ENCODE measurements at places on chromosomes 7 and 10.

GRCh38 chr10:1762076-1762475 lies 24.8 kb upstream of the ADARB2 start:
- DNase-seq, result no peak

DNA sequence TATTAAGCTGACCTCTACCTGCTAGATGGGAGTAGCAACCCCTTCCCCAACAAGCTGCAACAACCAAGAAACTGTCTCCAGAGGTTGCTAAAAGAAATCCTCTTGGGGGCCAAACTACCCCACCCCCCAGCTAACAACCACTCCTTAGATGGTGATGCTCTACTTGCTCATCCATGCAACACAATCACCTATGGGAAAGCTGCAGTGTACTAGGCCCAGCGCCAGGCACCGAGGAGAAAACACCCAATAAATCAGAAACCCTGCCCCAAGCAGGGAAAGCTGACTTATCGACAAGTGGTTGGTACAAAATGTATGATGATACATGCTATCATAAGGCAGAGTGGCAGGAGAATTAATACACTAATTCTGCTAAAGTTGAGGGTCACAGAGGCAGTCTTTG lies 17.3 kb downstream of the SLC25A13 start:
- no peak for DNase-seq

DNA sequence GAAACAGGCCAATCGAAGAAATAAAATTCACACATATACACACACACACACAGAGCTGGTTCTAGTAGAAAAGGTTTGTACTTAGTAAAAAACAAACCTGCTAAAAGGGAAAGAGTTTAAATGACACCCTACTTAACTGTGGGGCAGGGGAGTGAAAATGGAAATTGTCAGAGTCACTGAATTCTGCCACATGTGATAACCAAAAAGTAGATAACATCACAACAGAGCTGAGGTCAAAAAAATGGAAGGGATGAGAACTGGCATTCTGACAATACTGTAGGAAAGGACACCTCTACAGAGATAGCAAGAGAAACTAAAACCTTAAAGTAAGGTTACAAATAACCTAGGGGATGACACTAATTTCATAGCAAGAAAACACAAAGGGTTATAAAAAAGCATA lies 74.6 kb downstream of the CACUL1 start:
- no peak for DNase-seq

GRCh38 chr10:110629680-110630191 lies 14.4 kb upstream of the RBM20 start:
- no peak for DNase-seq

GRCh38 chr10:32347363-32348022 lies 535 bp upstream of the EPC1 start:
- no peak for DNase-seq

DNA sequence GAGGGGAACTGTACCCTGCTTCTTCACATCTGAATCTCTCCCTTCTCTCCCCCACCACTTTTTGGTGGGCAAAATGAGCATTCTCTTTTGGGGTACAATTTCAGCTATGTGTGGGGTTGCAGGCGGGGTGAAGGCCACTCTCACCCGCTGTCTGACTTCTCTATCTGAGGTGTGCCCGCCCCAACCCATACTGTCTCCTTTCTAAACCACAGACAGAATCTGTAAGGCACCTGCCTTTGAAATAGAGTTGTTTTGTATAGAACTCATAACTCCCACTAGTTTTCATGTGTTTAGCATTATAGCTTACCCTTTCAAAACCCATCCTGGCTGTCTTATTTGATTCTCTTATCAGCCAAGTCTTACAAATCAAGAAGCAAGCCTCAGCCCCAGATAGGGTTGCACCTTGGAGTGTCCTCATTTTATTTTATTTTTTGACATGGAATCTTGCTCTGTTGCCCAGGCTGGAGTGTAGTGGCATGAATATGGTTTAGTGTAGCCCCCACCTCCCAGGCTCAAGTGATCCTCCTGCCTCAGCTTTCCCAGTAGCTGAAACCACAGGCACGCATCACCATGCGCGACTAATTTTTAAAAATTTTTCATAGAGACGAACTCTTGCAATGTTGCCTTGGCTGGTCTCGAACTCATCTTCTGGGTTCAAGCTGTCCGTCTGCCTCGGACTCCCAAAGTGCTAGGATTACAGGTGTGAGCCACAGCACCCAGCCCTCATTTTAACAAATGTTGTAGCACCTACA lies 11.9 kb downstream of the TSPAN14 start:
- no peak for DNase-seq

DNA sequence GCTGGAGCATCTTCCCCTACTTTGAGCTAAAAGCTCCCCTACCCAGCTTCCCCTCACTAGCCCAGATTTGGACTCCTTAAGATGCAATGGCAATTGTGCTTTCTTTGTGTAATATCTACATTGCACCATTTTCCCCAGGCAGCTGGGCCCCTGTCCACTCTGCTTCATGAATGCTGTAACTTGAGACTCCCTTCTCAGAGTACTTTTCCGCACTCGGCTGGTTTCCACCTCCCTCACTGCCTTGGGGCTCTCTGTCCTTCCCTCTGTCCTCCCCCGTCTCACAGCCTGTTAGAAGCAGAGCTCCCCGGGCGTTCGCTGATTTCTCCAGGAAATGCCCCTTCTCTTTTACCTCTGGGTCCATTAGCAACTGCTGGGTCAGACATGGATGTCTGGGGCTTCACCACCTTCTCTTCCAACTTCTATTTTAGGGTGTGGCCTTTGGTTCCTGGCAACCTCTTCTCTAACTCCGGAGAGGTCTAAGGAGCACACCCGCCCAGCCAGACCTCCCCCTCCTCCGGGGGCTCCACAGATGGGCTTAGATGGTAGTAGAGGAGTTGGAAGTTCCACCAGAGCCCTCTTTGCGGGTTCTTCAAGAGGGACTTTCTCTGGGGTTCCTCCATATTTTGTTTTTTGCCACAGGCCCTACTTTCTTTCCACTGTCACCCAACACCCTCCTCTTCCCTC lies 2.9 kb upstream of the TMEM72 start:
- DNase-seq, result no peak

DNA sequence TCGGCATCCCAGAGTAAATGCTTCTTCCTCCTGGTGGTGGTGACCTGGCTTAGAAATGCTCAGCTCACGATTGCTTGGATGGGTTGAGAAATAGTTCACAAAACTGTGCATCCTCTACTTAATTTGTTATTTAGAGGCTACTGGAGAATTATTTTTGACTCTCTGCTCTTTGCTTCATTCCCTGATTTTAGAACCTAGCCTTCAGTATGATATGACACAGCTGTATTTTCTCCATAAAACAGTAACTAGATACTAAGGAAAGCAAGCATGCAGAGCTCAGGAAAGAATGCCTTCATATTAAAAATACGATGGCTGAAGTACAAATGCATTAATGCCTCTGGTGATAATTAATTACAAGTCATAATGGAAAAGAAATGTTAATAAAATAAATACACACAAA lies 602.0 kb upstream of the COBL start:
- DNase-seq, result no peak

- DNase-seq, result no peak
Observed at GRCh38 chr7:66359656-66360211, 154.6 kb downstream of the TPST1 start.

DNA sequence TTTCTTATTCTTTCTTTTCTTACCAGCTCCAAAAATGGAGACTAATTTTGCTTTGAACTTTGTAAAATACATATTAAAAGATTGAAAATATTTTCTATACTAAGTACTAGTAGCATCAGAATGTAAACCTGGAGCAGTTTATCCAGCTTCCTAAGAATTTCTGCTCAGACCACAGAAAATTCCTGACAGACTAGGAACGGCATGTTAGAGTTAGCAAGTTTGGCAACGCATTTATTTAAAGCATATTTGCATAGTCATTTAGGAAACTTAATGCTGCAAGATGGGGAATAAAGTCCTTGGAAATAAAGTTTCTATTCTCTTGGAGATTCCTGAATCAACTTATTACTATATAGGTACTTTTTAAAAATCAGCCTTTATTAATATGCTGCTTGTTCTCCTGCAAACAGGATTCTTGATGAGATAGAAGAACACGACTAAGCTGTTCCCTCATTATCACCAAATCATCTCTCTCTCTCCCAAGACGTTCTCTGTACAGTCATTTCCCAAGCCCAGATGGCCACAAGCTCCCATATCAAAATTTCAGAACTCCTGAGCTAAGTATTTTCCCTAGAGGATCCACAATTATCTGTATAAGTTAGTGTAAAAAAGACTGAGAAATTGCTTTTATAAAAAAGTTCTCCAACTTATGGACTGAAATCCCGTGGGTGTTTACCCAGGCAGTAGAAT lies 305.8 kb upstream of the NEBL start:
- no peak for DNase-seq

- DNase-seq, result no peak
Observed at GRCh38 chr7:33873981-33874750, 31.2 kb upstream of the BMPER start.
